ENCODE measurements at places on chromosomes 4 and X.
A peak's percentile ranks its signal among the peaks of the same experiment; 100 is the strongest.

GRCh38 chr4:81675791-81676393, 204.2 kb upstream of the RASGEF1B start:
- DNase-seq, result no peak

DNA sequence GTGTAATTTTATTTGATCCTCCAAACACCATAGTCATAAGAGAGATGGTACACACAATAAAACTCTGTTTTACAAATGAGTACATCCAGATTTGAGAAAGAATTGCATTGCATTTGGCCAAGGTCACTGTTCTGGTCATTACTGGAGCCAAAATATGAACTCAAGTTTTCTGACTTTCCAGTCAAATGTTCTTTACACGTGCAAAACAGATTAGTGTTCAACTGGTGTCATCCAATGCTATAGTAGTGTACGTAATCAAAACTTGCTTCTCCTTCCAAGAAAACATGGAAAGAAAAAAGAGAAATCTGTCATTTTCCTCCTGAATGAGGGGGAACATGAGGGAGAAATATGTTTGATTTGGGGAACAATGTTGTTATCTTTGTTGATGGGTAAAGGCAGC, 291.9 kb downstream of the NAF1 start:
- no peak for DNase-seq

DNA sequence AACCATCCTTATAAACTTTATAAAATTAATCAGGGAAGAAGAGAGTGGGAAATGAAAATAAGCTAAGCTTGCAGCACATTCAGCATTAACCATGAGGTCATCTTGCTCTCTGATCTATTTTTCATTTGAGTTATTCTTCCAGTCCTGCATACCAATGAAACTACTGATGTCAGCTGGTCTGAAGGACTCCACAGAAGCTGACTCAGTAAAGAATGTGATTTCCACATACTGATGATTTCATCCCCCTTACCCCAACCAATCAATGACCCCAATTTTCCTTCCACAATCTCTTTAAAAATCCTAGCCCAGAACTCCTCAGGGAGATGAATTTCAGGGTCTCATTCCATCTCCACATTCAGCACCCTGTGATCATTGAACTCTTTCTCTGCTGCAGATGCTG, 18.8 kb upstream of the DSPP start:
- no peak for DNase-seq

DNA sequence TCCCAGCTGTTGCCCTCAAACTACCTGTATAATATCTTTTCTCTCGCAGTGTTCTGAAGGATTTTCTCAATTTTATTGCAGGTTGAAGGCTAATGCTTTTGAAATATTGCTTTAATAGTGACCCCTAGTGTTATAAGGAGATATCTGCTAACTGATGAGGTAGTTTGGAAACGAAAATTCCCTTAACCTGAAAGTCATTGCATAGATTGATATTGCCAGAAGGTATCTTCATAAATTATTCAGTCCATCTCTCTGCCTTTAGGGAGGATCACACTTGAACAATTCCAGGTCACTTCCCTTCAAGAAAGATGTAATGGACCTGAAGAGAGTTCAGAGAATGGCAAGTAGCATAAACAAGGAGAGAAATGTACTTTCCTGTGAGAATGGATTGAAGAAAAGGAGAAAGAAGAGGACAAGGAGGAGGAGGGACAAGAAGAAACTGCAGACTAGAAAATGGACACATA, 44.1 kb downstream of the TIGD4 start:
- no peak for DNase-seq

- no peak for DNase-seq
Observed at GRCh38 chrX:38899650-38900049, 98.4 kb downstream of the MID1IP1 start.

- no peak for DNase-seq
Observed at GRCh38 chrX:133654811-133655210, 239.5 kb upstream of the GPC4 start.

GRCh38 chrX:3520982-3521381, 174.5 kb upstream of the MXRA5 start:
- DNase-seq, result no peak

DNA sequence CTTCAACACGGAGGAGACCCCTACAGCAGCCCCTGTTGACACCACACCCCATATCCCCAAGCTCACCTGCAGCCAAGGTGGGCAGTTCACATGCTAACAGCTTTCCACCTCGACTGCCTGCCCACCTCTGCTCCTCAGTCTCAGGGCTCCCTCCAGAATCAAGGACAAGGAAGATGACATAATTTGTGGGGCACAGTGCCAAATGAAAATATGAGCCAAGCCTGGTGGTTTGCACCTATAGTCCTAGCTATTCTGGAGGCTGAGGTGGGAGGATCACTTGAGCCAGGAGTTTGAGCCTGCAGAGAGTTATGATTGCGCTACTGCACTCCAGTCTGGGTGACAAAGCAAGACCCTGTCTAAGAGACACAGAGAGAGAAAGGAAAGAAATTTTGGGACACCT, 516.3 kb downstream of the BCOR start:
- no peak for DNase-seq

DNA sequence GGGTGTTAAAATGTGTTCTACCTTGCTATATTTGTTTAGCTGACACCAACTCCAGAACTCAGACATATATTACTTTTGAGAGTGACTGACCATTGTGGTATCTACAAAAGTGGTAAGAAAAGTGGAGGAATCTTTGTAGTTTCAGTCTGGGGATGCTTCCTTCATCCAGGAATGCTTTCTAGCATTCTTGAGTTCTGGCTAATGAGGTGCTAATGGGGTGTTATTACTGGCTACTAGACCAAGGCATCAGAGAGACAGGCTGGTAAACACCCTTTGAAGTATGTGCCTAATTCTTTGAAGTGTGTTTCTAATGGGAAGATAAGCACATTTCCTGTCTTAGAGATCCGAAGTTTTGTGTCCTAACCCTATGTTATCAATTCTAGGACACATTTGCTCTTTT, 310.4 kb downstream of the SPRY1 start:
- DNase-seq, result no peak

GRCh38 chr4:73612032-73612431, 8.2 kb downstream of the RASSF6 start:
- DNase-seq, result no peak

GRCh38 chr4:44983083-44983482, 256.7 kb upstream of the GNPDA2 start:
- DNase-seq, result no peak

- DNase-seq, result no peak
Observed at GRCh38 chr4:100379583-100380105, 138.2 kb downstream of the EMCN start.

GRCh38 chrX:110734271-110734670, 61.3 kb downstream of the CHRDL1 start:
- no peak for DNase-seq

- no peak for DNase-seq
Observed at GRCh38 chrX:38859602-38860001, 58.3 kb downstream of the MID1IP1 start.

- no peak for DNase-seq
Observed at GRCh38 chr4:20368926-20369325, 117.2 kb downstream of the SLIT2 start.

GRCh38 chr4:107913283-107913899, 18.0 kb upstream of the CYP2U1 start:
- peak; percentile 48 for DNase-seq

DNA sequence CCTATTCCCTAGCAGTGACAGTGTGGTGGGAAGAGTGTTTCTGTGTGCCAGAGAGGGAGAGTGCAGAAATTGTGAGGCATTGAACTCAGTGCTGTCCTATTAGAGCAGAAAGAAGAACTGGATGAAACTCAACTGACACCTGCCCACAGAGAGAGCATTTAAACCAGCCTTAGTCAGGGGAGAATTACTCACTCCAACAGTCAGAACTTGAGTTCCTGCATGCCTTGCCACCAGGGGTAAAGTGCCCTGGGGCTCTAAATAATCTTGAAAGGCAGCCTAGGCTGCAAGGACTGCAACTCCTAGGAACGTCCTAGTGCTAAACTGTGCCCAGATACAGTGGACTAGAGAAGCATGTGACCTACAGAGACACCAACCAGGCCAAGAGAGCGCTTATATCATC, 12.8 kb downstream of the CYSLTR1 start:
- DNase-seq, result no peak

DNA sequence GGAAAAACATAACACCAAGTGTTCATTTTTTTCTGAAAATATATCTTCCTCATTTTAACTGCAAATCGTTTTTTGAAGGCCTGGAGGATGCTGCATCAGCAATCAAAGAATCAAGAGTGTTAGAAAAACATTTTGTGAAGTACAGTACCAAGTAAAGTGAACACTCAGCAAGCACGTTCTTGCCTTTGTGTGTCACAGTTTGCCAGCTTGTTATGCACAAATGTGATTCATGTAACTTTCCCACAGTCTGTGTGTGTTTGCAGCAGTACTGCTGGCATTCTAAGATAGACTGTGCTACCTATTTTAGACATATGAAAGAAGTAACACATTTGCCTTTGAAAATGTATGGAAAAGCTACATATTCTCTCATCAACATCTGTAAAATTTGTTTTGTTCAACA, 1617.7 kb downstream of the RPA4 start:
- DNase-seq, result no peak

GRCh38 chr4:163072222-163072621, 94.5 kb downstream of the NAF1 start:
- DNase-seq, result no peak

DNA sequence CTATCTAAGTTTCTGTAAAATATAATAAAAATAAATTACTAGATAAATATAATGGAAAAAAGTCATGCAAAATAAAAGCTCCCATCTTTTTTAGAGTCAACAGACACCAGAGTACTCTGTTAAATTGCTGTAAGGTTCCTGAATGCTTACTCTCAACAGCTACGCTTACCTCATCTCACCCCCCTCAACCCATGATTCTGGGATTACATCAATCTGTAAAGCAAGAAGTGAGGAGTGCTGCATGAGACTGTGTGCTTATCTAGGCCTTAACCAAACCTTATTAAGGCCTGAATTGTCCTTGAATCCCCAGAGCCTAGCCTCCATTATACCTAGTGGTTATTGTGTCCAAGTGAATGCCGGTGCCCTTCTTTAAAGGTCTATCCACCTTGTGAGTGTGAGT, 735.8 kb downstream of the RPA4 start:
- no peak for DNase-seq

GRCh38 chr4:71698141-71698540, 85.7 kb downstream of the GC start:
- DNase-seq, result no peak

DNA sequence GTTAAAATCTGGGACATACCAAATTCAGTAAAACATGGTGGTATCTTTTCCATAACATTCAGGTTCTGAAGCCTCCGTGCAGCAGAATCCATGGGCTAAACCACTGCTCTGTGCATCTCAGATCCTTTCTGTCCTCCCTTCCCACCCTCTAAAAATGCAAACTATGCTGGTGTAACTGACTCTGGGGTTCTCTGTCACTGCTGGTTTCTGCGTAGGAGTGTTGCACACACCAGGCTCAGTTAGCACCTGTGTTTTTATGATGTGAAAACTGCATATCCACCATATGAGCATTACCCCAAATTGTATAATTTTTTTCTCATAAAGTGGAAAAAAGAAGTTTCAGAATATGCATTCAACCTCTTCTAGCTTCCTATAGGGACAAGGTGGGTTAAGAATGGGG, 22.4 kb upstream of the IL21 start:
- DNase-seq, result no peak

- peak; percentile 9 for DNase-seq
Observed at GRCh38 chrX:111168314-111168713, 72.3 kb downstream of the PAK3 start.

DNA sequence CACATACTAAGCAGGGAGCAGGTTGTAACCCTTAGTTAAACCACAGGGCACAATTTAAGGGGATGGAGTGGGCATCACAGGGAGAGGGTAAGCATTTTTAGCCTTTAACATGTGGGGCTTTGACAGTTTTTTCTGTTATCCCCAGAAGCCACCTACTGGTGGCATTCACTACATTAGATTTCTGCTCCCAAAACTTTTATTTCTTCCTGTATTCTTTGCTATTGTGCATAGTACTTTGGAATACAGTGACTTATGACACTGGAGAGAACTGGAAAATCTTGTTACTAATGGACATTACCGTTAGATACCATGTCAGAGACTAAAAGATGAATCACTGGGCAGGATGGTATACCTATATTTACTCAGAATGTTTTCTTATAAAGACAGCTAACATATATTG, 7.3 kb downstream of the TRIM75 start:
- DNase-seq, result no peak

DNA sequence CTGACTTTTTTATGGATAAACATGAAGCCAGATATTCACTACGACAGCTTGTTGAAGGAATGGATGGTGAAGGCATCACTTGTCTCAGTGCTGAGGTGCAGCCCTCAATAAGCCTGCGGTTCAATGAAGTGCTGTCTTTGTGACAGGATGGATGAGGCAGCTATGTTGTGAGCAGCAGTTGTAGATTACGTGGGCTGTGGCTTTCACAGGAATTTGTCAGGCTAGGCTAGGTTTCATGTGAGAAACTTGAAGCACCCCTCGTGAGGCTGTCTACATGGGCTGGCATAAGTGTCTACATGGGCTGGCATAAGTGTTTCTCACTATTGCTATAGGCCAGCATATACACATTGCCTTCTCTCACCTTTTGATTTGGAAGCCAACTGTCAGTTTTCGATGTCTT, 1050.0 kb downstream of the ADGRL3 start:
- DNase-seq, result no peak

DNA sequence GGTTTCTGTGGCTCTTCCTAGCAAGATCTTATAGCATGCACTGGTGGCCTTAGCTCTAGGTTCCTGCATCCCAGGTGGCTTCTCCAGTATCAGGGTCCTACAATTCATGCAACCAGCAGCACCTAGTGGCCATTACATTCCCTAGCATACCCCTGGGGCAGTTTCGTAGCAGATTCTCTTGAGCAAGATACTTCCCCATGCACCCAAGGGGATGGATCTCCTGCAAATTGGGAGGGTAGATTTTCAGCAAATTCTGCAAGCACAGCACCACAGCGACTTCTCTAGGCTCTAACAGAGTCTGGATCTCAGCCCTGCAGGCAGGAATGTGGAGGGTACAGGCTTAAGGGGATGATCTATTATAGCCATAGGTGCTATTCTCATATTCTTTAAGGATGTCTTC, 13.1 kb upstream of the SLC9B1 start:
- DNase-seq, result no peak

DNA sequence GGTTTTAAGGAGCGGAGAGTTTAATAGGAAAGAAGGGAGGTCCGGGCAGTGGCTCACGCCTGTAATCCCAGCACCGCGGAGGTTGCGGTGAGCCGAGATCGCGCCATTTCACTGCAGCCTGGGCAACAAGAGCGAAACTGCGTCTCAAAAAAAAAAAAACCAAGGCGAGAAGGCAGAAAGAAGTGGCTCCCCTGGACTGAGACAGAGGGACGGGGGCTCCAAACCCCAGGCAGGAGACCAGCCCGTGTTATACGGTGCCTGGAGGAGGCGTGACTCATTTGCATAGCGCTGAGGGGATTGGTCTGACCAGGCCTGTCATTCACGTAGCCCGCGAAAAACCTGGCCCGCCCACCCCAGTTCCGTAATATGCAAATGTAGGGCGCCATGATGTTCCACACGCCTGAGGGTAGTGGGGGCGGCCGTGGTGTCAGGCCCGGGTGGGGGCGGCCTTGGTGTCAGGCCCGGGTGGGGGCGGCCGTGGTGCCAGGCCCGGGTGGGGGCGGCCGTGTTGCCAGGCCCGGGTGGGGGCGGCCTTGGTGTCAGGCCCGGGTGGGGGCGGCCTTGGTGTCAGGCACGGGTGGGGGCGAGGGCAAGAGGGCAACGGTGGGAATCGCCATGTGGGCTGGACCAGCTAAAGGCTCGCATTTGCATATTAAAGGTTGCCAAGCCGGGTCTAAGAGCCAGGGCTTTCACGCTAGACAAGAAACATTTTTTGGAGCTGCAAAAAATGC, 2.1 kb downstream of the PLCXD1 start:
- peak; percentile 91 for DNase-seq

- DNase-seq, result no peak
Observed at GRCh38 chr4:185945252-185945651, 123.7 kb upstream of the TLR3 start.
